ENCODE measurements at places on chromosomes 7 and 10. TPM values are rescaled to one million over a fixed set of nuclear protein-coding genes. Genes with fewer than 3 reads are reported as not detected.

DNA sequence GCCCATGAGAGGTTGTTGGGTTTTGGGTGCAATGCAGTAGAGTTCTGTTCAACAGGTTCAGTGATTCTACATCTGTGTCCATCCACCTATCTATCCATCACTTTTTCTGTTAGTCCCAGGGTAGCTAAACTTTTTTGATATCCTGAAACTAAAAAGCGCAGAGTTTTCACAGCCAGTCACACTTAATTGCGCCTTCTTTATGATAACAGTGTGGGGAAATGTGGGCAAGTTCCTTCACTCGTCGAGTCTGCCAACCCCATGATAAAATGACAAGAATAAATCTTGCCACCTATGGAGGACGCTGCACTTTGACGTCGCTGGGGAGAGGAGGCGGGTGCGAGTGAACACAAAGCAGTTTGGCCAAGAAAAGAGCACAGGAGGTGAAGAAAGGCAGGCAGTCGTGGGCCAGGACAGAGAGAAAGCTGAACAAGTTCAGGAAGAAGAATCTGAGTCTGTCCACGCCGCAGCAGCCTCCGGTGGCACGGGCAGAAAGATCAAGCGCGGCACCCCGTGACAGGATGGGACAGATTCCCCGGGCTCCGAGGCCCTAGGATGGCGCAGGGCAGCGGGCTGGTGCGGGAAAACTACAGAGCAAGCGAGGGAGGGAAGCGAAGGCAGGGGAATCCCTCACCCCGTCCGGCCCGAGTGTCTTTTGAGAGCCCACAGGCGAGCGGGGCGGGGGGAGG, 9.2 kb downstream of the SP8 start:
- no peak for DNase-seq

DNA sequence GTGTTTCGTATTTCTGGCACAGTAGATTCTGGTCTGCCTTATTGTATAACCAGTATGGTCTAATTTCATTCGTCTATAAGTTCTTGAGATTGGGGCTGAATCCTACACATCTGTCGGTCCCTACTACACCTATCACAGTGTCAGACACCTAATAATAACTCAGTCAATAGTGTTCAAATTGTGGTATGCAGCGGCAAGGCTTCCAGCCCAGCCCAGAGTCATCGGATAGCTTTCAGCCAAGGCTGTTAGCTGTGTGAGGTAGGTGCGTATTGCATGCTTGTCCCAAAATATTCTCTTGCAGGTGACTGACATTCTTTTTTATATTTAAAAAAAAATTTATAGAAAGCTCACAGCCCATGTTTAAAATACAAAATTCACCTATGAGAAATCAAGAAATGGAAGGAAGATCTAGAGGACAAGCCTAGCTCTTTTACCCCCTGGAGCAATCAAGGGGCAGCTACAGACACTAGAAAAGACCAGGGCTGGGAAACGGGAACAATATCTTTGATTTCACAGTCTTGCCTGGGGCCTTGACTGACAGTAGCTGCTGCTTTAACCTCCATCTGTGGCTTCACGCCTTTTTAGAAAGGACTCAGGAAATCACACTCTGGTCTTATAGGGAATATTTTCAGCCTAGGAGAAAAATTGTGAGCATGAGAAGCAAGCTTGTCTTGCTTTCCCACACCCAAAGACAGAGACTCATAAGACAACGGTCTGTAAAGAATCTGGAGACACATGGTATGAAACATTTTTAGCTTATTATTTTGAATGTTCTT, 9.5 kb upstream of the ASB4 start:
- DNase-seq, result no peak

GRCh38 chr10:50027195-50027594, 39.0 kb downstream of the AGAP6 start:
- no peak for DNase-seq

The PRR15 gene
- polyA plus RNA-seq, result 4.7 TPM

GRCh38 chr7:150735596-150736358, 1.4 kb upstream of the GIMAP5 start:
- DNase-seq, result no peak

The LLCFC1 gene
- polyA plus RNA-seq, result 0.61 TPM

- DNase-seq, result no peak
Measured at GRCh38 chr10:90914992-90915765, 5.7 kb downstream of the ANKRD1 start.

DNA sequence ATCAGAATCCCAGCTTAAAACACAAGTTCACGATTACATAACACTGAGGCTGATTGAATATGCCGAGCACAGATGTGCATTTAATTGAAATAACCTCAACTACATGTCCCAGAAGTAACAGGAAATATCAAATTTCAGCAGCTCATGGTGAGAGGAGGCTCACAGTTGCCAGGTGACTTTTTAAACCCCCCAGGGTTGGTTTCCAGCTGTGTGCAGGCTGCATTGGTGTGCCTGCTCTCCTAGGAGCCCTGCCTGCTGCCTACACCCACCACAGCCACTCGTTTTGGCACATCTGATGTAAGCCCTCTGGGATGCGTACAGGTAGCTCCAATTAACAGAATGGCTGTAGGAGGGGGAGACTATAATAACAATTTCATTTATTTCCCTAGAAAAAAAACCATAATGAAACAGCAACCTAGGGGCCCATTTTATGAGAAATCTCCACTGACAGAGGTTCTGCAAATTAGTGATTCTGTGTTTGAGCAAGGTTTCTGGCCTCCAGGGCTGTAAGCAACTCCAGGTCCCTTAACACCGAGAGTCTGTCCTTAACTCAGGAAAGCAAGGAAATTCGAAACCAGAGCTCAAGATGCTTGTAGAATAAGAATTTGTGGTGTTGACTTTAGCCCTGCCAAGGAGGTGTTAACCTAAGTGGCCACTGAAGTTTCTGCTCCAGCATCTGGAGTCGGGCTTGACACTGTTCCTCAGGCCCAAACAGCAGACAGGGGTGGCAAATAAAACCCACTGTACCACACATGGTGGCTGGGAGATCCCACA, 161.9 kb downstream of the BMPER start:
- DNase-seq, result no peak

GRCh38 chr10:116747325-116747724, 5.0 kb upstream of the HSPA12A start:
- DNase-seq, result no peak

GRCh38 chr10:28248092-28248491, 54.8 kb downstream of the MPP7 start:
- DNase-seq, result no peak

GRCh38 chr10:34299105-34299611, 515.9 kb downstream of the PARD3 start:
- DNase-seq, result no peak

- no peak for DNase-seq
Measured at GRCh38 chr7:23043441-23043840, 29.5 kb upstream of the HYCC1 start.

The RNLS gene
- polyA plus RNA-seq, result 18.4 TPM

DNA sequence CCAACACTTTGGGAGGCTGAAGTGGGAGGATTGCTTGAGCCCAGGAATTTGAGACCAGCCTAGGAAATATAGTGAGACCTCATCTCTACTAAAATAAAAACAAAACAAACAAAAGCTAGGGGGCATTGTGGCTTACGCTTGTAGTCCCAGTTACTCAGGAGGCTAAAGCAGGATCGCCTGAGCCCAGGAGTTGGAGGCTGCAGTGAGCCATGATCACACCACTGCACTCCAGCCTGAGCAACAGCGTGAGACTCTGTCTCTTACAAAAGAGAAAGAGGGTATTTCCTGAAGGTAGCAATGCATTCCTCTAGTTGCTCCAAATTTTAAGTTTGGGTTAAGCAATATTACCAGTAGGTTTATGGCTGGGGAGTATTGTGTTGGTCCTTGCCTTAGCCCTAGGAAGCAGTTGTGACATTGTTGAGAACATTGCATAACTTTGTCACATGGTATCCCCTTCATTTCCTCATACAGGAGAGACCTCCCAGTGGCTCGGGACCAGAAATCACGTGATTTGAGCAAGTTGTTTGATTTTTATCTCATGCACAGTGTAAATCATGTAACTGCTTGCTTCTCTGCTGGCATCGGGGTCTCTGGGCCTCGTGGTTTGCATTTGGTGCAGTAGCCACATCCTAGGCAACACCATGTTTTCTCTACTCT, 23.3 kb upstream of the SMARCD3 start:
- no peak for DNase-seq

The SSBP1 gene
- 122 TPM for polyA plus RNA-seq

The SSC4D gene
- 7.4 TPM for polyA plus RNA-seq

- DNase-seq, result no peak
Measured at GRCh38 chr10:25483999-25484398, 309.2 kb downstream of the GPR158 start.

DNA sequence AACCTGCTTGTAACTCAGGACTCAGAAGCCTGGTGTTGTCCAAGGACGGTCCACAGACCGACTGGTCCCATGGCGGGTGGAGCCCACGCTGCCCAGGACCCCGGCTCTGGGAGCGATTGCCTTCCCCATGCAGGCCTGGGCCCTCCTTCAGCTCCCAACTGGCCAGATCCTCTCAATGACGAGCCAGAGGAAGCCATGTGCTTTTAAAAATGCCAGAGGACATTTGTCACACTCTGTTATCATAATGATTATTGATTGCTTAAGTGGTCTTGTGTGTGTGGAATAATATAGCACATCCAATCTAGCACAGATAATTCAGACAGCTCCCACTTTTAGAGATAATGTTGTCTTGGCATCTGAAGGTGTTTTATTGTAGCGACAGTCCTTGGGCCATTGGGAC, 22.6 kb upstream of the OGDHL start:
- no peak for DNase-seq

GRCh38 chr10:69492091-69492745, 41.0 kb downstream of the TSPAN15 start:
- no peak for DNase-seq

The OR2A2 gene
- not detected for polyA plus RNA-seq

The PRXL2A gene
- polyA plus RNA-seq, result 105 TPM

The HOXA5 gene
- 63.4 TPM for polyA plus RNA-seq

The TNKS2 gene
- polyA plus RNA-seq, result 61.3 TPM

The VSIR gene
- 8.4 TPM for polyA plus RNA-seq

- peak; percentile 62 for DNase-seq
Measured at GRCh38 chr7:123682690-123683089, 27.0 kb downstream of the LMOD2 start.

- no peak for DNase-seq
Measured at GRCh38 chr10:49610458-49611165, 502 bp downstream of the SLC18A3 start.

DNA sequence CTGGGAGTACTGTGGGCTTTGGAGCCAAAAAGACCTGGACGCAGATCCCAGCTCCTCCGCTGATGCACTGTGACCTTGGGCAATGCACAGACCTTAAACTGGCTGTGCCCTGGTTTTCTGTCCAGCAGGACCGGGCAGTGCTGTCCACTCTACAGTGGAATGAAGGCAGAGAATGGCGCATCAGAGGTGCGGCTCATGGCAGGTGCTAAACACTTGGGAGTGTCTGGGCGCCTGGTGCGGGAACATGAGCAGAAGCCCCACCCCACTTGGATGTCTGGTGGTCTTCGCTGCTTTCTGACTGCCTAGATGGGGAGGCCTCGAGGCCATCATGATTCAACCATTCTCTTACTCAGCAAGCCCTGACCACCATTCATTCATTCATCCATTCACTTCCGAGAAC, 153.7 kb downstream of the GRK5 start:
- DNase-seq, result no peak

- DNase-seq, result no peak
Measured at GRCh38 chr7:69115788-69116187, 482.5 kb upstream of the AUTS2 start.

The DOCK1 gene
- polyA plus RNA-seq, result 61.5 TPM

GRCh38 chr7:116571037-116571436, 46.2 kb downstream of the CAV1 start:
- no peak for DNase-seq

DNA sequence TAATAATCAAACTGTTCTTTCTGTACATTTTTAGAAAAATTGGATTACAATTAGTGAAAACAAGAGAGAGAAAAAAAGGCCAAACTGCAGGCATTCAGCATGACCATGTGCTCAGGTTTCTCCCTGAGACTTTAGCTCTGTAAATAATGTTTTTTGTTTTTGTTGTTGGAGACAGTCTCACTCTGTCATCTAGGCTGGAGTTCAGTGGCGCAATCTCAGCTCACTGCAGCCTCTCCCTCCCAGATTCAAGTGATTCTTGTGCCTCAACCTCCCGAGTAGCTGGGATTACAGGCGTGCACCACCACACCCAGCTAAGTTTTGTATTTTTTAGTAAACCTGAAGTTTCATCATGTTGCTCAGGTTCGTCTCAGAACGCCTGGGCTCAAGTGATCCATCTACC, 23.0 kb downstream of the BZW2 start:
- DNase-seq, result no peak

DNA sequence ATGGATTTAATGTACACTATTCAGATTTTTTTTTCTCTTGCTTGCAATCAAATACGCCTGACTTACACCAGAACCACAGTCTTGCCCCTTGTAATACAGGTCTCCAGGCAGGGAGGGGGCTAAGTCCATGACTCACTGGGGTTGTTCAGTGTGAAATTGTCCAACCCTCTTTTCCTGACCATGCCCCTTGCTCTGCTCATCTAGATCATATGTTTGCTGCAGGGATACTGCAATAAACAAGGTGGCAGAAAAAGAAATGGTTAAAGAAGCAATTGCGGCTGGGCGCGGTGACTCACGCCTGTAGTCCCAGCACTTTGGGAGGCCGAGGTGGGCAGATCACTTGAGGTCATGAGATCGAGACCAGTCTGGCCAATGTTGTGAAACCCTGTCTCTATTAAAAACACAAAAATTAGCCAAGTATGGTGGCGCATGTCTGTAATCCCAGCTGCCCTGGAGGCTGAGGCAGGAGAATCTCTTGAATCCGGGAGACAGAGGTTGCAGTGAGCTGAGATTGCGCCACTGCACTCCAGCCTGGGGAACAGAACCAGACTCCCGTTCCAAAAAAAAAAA, 85.5 kb downstream of the TMEM130 start:
- no peak for DNase-seq

- no peak for DNase-seq
Measured at GRCh38 chr7:100358027-100358856, at the start of gene PILRB. Gene PILRB, plus strand, starts transcription at chr7:100358117. Its CDS starts 186 bp downstream, at chr7:100358303.

GRCh38 chr10:26436848-26437247, 1.3 kb upstream of the APBB1IP start:
- DNase-seq, result no peak

DNA sequence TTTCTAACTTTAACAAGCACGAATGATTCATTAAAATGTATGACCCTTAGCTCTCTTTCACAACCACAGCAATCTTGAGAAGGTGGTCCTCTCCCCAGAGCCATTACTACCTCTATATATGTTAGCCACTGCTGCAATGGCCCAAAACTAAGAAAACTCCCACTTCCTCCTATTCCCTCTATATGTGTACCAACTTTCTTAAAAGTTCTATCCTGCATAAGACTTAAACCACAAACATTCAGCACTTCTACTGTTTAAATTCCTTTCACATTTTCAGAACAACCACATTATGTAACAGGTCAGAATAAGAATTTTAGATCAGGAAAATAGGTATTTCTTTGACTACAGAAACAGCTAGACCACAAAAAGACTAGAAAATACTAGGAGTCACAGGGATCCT, 36.2 kb downstream of the WASL start:
- DNase-seq, result no peak

The GPER1 gene
- polyA plus RNA-seq, result 6.5 TPM

The PTPN20 gene
- polyA plus RNA-seq, result 2.4 TPM

All from renal pelvis (tissue), 12 donors.